ENCODE measurements at places on chromosomes 5 and 9.

DNA sequence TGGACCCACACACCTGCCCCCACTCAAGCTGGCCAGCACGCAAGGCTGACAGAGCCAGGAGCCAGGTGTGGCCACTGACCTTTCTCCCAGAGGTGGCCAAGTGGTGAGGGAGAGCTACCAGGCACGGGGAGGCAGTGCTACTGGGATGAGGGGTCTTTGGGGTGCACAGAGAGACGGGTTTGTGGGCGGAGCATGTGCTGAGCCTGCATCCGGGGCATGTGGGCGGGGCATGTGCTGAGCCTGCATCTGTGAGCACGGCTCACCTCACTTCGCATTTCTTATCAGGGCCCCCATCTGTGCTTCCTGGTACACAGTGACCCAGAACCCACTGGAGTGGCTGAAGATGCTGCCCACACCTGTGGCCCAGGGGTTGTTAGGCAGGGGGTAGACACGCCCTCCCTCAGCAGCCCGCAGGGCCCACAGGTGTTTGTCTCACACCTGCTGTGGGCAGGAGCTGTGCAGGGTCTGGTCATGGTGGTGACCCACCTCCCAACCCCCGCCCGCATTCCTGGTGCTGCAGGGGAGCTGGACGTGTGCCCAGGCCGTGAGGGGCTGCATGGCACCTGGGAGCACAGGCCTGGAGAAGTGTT lies 21.5 kb downstream of the CCDC187 start:
- no peak for DNase-seq

- DNase-seq = no peak
Measured at GRCh38 chr5:56822981-56823380, 7.6 kb downstream of the MAP3K1 start.

DNA sequence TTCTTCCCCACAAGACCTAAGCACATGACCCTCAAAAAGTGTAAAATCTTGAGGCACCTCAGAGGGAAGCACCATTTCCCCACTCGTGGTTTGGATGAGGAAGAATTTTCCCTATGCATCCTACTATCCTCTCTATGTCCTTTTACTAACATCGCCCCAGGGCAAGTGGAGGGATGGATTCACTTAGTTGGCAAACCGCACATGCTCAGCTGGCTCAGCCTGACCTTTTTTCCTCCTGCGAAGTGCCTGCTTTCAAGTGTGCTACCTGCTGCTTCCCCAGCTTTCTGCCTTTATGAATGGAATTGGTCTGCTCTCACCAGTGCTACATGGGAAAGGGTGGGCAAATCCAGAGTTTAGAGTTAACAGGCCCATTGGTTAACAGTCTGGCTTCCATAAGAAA lies 56.6 kb upstream of the IFNK start:
- no peak for DNase-seq

- DNase-seq = no peak
Measured at GRCh38 chr5:177430140-177430951, 3.9 kb downstream of the GRK6 start.

DNA sequence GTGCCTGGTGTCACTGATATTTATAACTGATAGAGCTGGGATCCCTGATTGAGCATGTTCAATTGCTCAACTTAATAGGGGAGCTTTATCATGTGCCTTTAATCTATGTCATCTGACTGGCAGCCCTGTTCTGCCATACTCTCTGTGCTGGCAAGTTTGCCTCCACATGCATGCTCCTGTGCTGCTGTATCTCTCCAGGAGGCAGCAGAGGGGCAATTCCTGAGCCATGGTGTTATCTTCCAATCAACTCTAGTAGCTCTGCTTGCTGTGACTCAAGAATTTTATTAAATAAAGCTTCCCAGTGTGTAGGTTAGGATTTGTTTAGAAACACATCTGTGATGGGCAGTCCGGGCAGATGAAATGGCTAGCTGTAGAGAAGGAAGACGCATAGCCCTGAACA lies 642.0 kb downstream of the KIF4B start:
- DNase-seq = no peak

GRCh38 chr5:159274676-159275075 lies 11.6 kb downstream of the UBLCP1 start:
- DNase-seq = no peak

DNA sequence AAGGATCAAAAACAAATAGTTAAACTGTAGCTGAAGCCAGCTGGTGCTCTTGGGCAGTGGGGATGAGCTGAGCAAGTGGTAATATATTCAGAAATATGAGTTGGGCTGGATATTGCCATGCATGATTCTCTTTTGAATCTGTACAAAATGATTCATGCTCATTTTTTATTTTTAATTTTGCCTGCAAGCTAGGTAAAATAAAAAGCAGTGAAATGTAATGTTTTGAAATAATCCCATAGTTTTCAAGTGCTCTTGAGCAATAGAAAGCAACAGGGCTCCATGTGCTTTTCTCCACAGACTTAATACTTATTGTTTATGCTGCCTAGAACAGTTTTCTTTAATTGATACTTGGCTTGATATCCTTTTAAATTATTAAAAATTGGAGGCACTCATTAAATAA lies 489.3 kb downstream of the TLE4 start:
- DNase-seq = no peak

- DNase-seq = no peak
Measured at GRCh38 chr9:78923966-78924659, 627.2 kb downstream of the PSAT1 start.

DNA sequence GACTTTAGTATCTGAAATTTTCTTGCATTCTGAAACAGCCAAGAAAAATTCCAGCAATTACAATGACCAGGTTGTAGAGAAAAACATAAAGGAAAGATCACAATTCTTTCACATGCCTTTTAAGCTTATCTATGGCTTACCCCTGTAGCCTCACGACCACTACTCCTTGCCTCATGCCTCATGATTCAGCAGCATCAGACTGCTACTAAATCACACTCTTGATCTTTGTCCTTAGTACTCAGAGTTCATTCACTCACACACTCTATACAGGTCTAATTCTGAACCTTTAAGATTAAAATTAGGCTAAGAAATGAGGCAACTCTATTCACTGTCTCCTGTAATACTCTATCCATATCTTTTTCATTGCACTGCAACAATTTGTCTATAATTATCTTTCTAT lies 415.1 kb downstream of the MLLT3 start:
- no peak for DNase-seq

- DNase-seq = no peak
Measured at GRCh38 chr5:139588962-139589361, 27.8 kb downstream of the UBE2D2 start.

DNA sequence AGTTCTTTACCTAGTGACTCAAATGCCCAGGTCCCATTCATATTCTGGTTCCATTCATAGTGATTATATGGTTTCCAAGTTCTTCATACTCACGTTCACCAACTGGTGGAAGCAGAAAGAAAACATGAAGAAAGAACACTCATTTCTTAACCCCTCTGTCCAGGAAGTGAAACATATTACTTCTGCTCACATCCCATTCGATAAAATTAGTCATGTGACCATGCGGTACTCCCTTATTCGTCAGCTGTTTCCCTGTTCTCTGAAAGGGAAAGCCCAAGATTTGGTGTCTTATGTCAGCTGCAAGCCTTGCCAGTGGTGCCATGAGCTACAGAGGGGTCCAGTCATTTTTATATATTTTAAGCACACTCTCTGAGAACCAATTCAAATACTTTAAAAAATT lies 387.0 kb upstream of the DMAC1 start:
- DNase-seq = no peak

DNA sequence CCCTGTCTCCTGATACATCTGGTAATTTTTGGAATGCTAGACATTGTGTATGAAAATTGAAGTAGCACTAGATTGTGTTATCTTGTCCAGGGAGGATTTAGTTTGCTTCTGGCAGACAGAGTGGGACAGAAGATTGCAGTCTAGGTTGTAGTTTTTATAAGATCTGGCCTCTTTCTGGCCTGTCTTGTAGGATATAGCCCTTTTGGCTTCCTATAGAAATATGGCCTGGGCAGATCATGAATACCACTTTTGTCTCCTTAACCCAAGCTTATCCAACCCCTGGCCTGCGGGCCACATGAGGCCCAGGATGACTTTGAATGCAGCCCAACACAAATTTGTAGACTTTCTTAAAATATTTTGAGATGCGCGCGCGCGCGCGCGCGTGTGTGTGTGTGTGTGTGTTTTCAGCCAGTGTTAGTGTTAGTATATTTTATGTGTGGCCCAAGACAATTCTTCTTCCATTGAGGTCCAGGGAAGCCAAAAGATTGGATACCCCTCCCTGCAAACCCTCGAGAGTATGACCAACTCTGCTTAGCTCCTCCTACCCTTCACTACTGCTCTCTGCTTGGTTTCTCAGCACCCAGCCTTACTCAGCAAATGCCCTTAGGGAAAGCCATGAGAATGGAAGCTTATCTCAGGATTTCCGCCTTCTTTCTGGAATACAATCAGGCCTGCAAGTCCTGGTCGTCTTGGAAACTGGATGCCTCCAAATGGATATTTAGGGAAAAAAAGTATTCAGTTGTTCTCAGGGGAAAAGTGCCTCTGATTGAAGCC lies 26.5 kb downstream of the ANKRD33B start:
- no peak for DNase-seq

DNA sequence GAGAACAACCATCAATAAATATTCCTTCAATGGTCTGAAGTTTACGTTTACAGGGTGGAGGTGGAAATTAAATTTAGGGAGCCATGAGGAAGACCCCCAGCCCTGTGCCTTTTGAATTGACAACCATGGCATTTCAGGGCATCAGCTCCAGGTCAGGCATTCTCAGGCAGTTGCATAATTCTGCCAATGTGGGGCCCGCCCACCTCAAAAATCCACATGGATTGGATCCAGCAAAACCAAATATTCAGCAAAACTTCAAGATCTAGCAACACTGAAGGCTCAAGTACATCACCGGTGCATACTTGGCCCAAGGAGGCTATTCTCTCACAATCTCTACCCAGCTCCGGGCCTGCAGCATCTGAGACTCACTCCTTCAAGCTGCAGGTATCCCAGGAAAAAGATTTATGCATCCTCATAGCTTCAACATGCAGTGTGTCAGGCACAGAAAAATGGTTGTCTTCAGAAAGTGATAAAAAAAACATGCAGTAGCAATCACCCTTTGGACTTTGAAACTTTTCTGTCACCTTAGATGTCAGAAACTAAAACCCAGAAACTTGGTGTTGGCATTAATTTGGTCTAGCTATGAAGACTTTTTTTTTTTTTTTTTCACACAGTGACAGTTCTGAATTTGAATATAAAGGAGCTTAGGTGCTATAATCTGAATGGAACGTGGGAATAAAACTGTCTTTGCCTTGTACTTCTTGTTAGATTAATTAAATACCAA lies 21.4 kb upstream of the ANXA2R start:
- no peak for DNase-seq

- DNase-seq = no peak
Measured at GRCh38 chr5:45639040-45639439, 57.1 kb downstream of the HCN1 start.

- DNase-seq = no peak
Measured at GRCh38 chr9:103152473-103152872, 157.3 kb downstream of the CYLC2 start.

- DNase-seq = no peak
Measured at GRCh38 chr9:110059461-110059860, 148.5 kb downstream of the C9orf152 start.

- DNase-seq = no peak
Measured at GRCh38 chr5:76547242-76547890, 75.8 kb downstream of the F2RL2 start.

- DNase-seq = no peak
Measured at GRCh38 chr9:15139469-15139868, 167.5 kb downstream of the TTC39B start.

DNA sequence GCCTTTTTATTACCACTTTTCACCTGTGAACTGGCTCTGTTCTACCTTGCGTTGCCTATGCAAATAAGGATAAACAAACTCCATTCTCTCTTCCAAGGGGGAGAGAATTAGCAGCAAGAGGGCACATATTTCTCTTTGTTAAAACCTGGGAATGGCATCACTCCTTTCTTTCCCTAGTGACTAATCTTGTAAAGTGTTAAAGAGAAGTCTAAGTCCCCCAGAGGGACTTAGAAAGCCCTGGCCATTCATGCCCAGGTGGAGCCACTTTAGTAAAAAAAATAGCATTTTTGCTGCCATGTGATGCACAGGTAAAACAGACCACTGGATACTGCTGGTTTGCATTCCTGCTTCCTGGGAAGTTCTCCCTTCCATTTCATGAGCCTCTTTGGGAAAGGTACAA lies 148.4 kb downstream of the MAN2A1 start:
- DNase-seq = no peak

GRCh38 chr9:121105531-121105930 lies 30.8 kb downstream of the CNTRL start:
- no peak for DNase-seq

DNA sequence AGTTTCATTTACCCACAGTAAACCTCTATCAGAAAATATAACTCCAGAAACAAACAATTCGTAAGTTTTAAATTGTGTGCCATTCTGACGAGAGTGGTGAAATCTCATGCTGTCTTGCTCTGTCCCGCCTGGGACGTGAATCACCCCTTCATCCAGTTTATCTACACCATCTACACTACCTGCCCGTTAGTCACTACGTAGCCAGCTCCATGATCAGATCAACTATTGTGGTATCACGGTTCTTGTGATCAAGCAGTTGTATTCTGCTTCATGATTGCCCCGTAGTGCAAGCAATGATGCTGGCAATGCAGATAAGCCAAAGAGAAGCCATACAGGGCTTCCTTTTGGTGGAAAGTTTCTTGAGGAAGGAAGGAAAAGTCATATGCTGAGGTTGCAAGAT lies 150.3 kb downstream of the GOLPH3 start:
- no peak for DNase-seq

- no peak for DNase-seq
Measured at GRCh38 chr5:141910271-141910673, 13.4 kb upstream of the DELE1 start.

GRCh38 chr5:172713113-172713808 lies 57.7 kb downstream of the DUSP1 start:
- peak; percentile 47 for DNase-seq

DNA sequence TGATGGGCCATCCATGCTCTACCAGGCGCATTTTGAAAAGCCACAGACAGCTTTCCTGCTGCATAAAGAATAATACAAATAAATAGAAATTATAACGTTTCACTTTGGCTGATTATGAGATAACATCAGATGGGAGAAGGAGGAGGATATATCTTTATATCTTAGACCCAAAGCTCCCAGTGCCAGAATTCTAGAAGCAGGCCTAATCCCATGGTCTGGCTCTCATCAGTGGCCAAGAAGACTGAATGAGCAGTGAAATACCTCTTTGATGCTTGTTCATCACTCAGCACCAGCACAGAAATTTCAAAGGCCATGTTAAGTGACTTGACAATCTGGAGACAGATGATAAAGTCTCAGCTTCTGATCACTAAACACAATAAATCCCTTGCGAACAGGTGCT lies 107.6 kb downstream of the PPP2R2B start:
- DNase-seq = no peak

GRCh38 chr5:175902026-175902425 lies 30.6 kb downstream of the CPLX2 start:
- DNase-seq = no peak

- DNase-seq = no peak
Measured at GRCh38 chr5:107407713-107408298, 262.9 kb downstream of the EFNA5 start.

- no peak for DNase-seq
Measured at GRCh38 chr5:10250806-10251276, 761 bp downstream of the CCT5 start.

Measured in stimulated activated CD4-positive, alpha-beta T cell treated with anti-CD3 and anti-CD28 coated beads, Interleukin-15, amount 100 ng/mL, for 1 hour (primary cell).